Fibroblast of skin of back (primary cell): ENCODE measurements at places on chromosomes 1 and 21.

DNA sequence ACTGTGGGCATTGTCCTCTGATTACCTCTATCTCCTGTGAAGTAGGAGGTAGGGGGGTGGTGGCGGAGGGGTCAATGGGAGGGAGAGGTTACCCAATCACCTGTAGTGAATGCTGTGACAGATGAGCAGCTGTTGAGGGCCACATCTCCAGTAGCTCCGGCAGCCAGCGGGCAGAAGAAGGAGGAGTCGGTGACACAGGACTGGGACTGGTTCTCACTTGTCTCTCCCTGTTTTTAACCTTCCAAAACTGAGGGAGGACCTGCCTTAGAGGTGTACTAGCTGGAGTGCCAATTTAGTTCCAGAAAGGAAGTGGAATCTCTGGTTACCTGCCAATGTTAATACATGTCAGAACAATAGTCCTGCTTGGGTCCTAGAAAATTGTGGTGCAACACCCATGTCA, 56.2 kb upstream of the ENAH start:
- no peak for DNase-seq

- peak; percentile 67 for DNase-seq
Observed at GRCh38 chr1:12356004-12356890, 126.4 kb downstream of the VPS13D start.

DNA sequence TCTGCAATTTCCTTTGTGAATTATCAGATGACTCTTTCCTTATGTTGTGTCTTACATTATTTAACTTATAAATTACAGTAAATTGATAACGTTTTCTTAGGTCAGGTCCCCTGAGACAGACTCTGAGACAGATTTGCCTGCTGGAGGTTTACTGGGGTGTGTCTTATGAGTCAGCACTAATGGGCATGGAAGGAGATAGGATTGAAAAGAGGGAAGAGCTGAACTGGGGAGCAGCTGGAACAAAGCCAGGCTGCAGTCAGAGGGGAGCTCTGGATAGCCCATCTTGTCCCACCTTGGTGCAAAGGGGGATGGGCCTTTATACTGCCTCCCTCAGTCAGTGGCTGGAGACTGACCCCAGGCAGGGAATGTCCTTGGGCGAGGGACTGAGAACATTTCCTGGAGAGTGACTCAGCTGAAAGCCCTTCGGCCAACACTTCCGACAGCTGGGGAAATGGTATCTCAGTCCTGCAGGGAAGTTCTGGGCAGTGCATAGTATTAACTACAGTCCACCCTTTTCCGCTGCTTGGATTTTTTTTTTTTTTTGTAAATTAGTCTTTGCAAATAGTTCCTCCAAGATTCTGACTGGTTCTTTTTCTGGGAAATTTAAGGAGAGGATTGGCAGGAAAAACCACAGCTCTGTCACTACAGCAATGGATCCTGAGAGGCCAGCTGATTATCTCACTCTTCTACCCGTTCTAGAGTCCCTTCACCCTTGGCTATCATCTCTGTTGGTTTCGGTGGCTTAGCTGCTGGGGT, 39.1 kb upstream of the CDC42BPA start:
- DNase-seq: peak; percentile 86

- no peak for DNase-seq
Observed at GRCh38 chr1:36807262-36807661, 227.1 kb downstream of the GRIK3 start.

DNA sequence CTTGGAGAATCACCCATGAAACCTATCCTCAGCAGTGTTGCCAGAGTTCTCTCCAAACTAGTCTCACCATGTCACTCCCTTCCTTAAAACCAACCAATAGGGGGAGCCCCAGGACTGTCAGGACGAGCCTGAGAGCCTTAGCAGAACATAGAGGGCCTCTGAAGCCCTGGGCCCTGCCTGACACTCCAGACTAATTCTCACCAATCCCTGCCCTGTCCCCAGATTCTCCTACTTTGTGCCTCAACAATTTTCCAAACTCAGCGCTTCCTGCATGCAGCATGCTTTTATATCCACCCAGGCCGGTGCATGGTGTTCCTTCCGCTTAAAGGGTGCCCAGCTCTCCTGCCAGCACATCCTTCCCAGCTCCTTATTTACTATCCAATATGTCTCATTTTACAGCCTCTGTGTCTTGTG, 42.7 kb downstream of the HSD3B1 start:
- DNase-seq: peak; percentile 52

DNA sequence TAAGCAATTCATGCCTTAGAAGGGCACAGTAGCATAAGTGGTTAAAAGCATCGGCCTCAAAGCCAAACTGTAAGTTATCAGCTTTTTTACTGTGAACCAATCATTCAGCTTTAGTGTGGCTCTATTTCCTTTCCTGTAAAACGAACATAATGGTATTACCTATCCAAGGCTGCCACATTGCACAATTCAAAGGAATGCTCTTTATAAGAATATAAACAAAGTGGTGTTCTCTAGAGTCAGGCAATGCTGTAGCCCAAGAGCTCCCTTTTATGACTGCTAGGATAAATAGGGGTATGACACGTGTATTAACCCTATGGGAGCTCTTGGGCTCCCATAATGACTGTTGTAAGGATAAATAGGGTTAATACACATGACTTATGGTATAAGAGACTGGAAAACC, 25.4 kb downstream of the INTS7 start:
- no peak for DNase-seq

DNA sequence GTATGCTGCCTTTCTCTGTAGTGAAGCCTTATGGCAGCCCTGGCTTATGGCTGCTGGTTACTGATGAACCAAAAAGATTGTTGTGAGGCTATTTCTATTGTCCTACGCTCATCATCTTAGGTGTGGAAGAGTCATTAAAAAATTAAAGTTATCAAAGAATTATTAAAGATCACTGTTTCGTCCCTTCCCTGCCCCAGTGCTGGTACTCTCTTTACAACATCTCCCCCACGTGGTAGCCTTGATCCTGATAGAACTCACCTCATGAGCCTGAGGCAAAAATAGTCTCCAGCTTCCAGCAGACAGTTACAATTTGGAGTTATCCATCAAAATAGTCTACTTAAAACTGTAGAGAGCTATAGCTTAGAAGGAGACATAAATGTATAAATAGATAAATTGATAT, 201.5 kb downstream of the S1PR1 start:
- no peak for DNase-seq

GRCh38 chr1:28934676-28935075, 20.3 kb downstream of the EPB41 start:
- peak; percentile 27 for DNase-seq

DNA sequence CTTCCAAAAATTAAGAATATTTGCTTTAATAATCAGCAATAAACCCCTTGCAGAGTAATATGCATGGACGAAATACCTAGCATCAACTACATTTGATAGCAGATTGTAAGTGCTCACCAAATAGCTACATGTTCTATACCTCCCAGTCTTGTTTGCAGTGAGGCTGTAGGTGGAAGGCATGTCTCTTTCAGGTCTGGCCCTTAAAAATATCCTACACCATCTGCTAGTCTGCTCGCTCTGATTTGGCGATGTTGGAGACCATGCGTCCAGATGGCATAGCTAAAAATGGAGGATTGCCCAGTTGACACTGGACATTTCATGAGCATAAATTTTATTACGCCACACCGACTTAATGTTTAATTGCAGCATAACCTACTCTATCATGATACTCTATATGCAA, 47.1 kb downstream of the SSX2IP start:
- no peak for DNase-seq

DNA sequence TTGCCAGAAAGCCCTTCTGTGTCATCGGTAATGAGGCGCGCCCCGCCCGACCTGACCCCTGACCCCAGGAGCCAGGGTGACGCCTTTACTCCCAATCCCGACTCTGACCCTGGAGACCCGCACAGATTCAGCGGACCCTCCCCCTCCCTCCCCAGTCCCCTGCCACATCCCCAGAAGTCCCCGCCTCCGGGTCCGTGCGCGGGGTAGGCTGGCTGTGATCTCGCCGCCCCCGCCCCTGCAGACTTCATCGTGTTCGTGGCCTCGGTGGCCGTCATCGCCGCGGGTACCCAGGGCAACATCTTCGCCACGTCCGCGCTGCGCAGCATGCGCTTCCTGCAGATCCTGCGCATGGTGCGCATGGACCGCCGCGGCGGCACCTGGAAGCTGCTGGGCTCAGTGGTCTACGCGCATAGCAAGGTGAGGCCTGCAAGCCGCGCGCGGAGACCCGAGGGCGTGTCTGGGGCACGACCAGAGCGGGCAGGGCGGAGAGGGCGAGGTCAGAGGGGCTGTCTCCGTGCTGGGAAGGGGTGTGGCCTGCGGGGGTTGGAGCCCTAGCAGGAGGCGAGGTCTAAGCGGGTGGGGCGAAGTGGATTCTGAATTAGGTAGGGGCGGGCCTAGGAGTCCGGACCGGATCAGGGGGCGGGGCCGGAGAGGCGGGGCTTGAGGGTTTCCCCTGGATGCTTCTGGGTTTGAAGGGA, 34.8 kb downstream of the KCNQ4 start:
- peak; percentile 62 for DNase-seq

- DNase-seq: no peak
Observed at GRCh38 chr1:156598731-156599432, 2.4 kb downstream of the GPATCH4 start.

DNA sequence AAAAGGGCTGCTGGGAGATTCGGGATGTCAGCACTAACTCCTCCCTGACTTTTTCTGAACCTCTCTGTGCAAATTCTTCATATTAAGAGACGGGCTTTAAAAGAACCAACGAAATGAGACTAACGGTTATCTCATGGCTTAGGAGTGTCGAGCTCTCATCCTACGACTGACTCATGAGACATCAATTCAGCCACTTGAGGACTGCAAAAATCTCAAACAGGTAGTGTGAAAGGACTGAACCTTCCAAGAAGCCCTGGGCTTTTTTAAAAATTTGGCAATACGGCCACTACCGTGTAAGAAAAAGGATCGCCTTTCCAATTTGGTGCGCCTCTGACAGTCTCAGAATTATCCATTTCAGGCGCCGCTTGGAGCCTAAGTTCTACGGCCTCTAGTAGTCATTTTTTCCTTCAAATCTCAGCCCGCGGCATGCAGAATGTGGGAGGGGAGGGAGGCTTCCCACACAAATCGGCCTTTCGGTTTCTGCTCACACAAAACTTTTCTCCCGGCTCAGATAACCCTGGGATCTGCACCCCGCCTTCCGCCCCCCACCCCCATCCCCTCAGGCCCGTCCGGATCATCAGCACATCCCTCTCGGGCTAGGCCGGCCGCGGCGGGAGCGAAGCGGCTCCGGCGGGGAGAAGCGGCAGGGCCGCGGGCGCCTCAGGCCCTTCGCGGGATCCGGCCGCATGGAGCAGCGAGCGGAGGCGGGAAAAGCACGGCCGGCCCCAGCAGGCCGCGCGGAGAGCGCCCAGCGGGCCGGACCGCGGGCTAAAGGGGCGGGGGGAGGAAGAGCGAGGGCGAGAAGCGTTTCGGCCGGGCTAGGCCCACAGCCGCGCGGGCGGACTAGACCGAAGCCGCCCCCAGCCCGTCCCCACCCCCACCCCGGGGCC, 618 bp downstream of the HNRNPR start:
- peak; percentile 89 for DNase-seq

- no peak for DNase-seq
Observed at GRCh38 chr1:157124855-157125254, 13.3 kb downstream of the ETV3 start.

DNA sequence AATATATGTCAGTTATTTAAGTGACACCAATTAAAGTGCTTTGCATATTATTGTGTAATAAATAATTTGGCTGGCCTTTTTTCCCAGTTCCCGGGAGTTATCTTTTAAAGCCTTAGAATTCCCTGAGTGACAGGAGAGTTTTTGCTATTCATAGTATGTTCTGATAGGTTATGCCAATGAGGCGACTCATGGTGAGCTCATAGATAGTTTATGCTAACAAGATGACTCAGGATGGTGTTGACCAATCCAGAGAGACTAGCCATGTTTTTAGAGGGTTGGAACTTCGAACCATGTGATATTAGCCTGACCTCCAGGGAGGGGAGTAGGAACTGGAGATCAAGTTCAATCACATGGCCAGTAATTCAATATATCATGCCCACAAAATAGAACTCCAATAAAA, 310.8 kb downstream of the USP25 start:
- peak; percentile 68 for DNase-seq

- no peak for DNase-seq
Observed at GRCh38 chr21:40952551-40953323, 105.8 kb upstream of the DSCAM start.

DNA sequence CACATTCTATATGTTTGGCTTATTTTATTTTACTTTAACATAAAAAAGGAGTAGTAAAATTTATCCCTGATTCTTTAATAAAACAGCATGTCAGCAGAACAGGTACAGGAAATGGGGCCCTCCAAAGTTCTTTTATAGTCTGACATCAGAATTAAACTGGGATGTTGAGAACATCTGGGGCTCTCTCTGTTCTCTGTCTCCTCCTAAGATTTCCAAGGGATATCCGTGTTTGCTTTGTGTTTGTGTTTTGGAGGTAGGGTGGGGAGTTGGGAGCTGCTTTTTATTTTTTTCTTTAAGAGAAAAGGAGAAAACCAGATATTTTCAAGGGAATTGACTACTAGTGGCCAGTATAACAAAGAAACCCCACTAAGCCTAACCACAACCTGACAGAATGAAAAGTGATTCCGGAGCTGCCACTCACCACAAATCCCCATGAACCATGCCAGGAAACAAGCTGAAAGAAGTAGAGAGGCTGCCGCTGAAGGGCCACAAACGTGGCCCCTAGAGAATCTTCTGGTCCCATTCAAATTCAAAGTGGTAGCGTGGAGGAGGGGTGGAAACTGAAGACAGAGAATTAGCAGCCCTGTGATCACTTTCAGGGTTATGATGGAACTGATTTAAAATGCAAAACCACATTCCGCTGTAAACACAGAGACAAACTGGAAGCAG, 369.6 kb upstream of the ADGRL2 start:
- DNase-seq: no peak

DNA sequence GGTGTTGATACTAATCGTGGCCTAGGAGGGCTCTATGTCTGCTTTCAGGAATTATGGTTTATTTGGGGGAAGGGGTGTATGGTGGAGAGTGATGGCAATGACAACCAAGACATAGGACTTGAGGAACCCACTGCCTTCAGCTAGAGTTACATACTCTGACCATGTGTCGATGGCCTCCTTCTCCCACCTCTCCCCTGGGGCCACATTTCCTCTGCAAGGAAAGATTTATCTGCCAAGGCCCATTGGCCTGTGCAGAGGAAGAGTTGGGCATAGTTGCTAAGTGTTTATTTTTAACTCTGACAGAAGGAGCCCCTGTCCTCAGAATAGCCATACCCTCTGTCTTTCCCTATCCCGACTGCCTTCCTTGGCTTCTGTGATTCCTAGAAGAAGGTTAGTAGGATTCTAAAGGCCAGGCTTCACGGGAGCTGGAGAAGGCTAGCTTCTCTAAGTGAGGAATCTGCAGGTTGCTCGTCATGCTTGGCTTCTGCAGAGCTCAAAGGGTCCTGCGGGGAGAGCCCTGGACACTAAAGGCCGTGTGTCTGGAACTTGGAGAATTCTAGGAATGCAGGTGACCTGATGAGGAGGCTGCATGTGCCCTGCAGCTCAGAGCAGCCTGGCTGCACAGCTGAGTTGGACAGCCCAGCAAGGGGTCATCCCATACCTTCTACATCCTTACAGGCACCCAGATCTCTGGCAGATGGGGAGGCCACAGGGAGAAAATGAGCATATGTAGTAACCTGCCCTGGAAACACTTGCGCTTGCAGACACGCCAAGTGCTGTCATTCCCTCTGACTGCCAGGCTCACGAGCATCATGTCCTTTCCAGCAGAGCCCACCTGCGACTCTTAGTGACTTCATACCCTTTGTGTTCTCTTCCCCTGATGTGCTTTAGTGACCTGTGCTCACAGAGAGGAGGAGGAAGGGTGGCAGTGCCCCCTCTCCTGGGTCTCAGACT, 9.7 kb downstream of the MAPKAPK2 start:
- no peak for DNase-seq
